ENCODE measurements at places on chromosomes 11 and 22.

DNA sequence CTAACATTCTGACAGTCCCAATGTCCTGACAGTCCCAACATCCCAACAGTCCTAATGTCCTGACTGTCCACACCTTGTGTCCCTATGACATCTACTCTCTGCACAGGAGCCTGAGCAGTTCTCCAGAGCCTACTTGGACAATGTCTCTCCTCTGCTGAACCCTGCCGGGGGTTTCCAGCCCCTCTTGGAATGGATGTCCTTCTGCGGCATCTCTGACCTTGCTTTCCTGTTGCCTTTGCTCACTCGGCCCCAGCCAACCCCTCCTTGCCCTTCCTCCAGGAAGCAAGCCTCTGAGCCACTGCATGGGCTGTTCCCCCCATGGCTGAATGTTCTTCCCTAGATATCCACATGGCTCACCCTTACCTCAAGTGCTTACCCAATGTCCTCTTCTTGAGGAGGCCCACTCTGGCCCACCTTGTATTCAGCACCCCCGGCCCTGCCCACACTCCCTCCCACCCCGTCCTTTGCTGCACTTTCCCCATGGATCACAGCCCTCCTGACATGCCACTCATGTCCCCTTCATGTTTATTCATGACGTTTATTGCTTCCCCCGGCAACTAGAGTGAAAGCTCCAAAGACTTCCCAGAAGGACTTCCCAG is 59.5 kb downstream of the DHCR7 start:
- no peak for DNase-seq

DNA sequence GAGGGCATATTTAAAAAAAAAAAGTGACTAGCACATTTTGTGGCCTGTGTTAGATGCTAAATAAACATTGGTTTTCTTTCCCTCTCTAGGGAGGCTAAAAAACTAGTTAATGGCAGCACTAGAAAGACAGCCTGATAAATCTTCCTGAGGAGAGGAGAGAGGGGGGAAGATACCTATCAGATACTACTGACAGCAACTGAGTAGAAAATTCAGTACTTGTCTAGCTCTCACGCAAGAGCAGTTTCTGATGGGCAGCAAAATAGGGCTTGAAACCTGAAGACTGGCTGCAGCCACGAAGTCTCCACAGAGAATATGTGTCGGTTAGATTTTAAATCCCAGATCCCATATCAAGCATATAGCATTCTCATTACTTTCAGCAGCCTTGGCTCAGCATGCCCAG is 388.2 kb downstream of the KCNA4 start:
- DNase-seq, result no peak

DNA sequence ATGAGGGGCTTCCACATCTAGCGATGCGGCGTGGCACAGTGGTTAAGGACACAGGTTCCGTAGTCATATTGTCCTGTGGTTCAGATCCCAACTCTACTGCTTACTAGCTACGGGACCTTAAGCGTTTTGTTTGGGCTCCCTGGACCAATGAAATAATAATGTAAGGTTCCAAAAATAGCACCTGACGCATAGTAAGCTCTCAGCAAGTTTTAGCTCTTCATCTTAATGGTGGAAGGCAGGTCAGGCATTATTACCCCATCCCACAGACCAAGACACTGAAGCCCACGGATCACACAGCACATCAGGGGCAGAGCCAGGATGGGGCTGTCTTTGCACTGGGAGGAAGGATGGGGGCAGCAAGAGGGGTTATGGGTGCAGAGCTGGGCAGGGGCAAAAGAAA is 13.0 kb downstream of the DNAJB13 start:
- DNase-seq, result no peak

DNA sequence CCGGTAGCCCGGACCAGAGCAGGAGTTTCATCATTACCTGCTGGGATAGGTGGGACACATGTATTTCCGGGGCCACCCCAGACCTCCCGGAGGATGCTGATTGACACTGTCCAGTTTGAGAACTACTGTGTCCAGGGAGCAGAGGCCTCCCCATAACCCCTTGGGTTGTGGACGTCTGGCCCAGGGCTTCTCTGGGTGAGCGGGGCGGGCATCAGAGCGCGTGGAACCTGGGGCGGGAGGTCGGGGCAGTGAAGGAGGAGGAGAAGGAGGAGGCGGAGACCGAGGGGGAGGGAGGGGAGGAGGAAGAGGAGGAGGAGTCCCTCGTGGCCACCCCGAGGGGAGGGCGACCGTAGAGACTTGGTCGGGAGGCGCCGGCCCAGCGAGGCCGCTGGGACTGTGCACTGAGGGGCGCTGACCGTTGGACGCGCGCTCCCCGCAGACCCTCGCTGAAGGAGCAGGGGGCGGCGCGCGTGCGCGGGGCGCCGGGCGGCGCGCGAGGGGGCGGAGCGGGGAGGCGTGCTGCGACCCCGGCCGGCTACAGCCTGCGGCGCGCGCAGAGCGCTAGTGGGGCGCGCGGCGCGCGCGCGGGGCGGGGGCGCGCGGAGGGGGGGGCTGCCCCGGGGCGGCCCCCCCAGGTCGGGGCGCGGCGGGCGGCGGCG is at the start of gene GRK3:
TSS of gene GRK3 (plus strand) at position 356 of the 659 bp plus-strand sequence. CDS start 366 bp downstream, outside the sequence.
- DNase-seq, result no peak

- no peak for DNase-seq
Measured at GRCh38 chr11:11010624-11011127, 152.8 kb upstream of the ZBED5 start.

DNA sequence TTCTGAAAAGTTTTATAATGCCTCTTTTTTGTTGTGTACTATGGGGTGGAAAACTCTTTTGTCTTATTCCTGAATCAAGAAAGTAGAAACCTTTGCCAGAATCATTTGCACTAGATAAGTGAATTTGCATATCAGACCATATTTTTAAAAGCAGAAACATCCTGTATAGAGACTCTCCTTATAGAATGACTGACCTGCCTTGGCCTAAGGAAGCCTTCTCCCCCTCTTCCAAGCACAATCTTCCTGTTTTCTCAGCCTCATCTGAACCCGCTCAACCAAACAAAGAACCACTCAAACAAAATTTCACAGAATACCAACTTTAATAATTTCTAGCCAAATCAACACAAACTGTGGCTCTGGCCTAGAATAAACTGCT is 60.3 kb downstream of the SIK3 start:
- no peak for DNase-seq

DNA sequence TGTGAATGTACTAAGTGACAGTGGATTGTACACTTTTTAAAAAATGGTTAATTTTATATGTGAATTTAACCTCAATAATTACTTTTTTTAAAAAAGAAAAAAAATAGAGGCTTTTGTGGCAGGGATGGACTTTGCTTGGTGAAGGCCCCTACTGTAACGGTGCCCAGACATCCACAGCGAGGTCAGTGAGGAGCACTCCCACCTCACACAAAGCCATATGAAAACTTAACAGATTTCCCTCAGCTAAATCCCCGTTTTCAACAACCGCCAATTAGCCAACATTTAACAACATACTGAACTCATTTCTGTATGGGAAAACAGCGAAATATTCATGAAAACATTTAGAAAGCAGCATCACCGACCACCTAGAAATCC is 642 bp upstream of the C11orf58 start:
- no peak for DNase-seq

GRCh38 chr22:20652582-20652981 is 121.3 kb upstream of the SERPIND1 start:
- no peak for DNase-seq

- DNase-seq, result no peak
Measured at GRCh38 chr11:12164061-12165014, 53.9 kb downstream of the MICAL2 start.

DNA sequence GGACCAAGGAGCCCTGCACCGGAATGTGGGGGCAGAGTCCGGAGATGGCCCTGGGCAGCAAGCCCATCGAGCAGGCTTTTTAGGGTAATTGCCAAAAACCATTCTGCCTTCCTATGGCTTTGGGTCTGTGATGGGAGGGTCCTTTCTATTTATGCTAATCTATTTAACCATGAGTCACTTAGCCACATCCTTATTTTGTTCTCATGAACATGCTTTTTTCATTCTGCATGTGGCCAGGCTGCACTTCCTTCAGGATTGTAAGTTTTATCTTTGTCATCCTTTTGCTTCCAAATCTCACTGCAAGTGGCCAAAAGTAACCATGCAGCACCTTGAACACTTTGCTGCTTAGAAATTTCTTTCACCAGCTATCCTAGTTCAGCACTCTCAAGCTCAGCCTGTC is 88.3 kb downstream of the EFCAB6 start:
- DNase-seq, result no peak

- DNase-seq, result no peak
Measured at GRCh38 chr22:24208012-24208749, 26.9 kb downstream of the SUSD2 start.

- no peak for DNase-seq
Measured at GRCh38 chr11:109668973-109669634, 247.1 kb downstream of the C11orf87 start.

- no peak for DNase-seq
Measured at GRCh38 chr11:122038543-122038942, 77.5 kb downstream of the BLID start.

GRCh38 chr11:11505190-11505589 is 116.6 kb downstream of the GALNT18 start:
- no peak for DNase-seq

DNA sequence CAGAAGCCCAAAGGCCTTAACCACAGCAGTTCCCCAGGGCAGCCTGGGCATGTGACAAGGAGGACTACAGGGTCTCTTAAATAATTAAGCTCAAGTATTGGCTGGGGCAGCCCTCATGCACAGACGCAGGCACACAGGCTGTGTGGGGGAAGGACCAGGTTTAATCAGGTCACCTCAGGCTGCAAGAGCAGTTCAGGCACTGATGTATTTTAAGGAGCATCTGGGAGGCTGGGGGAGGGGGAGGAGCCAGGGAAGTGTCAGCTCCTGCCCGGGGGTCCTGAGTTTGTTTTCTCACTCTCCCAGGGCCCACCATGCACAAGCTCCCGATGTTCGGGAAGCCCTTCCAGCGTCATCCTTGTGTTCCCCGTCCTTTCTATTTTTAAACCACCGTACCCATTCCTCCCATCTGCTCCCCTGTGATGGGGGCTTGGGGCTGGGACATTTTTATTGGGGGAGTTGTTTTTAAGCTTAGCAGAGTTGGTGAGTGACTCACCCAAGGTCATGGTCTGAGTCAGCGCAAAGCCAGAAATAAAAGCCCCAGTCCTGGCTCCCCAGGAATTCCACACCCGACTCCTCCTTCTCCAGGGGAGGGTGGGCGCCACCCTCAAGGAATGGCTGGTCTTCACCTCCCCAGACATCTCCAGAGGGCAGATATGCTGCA is 2.4 kb downstream of the CSDC2 start:
- no peak for DNase-seq

DNA sequence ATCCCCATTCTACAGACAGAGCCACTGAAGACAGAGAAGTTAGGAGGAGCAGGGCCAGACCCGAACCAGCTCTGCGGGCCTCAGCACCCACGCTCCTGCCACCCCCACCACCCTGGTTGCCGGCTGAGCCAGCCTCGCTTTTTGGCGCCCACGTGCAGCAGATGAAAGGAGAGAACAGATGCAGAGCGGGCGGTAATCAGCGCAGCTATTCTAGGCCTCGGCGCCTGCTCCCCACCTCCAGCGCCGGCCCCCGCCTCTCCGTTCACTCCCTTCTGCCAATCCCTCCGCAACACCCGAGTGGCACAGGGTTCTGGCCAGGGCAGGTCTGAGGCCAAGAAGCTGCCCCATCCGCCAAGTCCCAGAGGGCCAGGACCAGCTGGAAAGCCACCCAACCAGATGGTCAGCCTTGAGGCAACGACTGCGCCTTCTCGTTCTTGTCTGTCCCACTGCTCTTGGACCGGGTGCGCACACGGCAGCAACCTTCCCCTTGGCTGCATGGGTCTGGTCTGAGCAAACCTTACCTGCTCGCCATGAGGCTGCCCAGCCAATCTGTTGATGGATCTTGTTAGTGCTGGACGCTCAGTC is 16.8 kb downstream of the DNAL4 start:
- DNase-seq, result no peak

GRCh38 chr22:43628250-43628649 is 183.9 kb downstream of the EFCAB6 start:
- no peak for DNase-seq

GRCh38 chr11:73313652-73314051 is 5.6 kb downstream of the ARHGEF17 start:
- no peak for DNase-seq

GRCh38 chr11:118277312-118277711 is 13.2 kb upstream of the MPZL2 start:
- DNase-seq, result no peak

GRCh38 chr11:80167766-80168165 is 726.9 kb upstream of the TENM4 start:
- no peak for DNase-seq

DNA sequence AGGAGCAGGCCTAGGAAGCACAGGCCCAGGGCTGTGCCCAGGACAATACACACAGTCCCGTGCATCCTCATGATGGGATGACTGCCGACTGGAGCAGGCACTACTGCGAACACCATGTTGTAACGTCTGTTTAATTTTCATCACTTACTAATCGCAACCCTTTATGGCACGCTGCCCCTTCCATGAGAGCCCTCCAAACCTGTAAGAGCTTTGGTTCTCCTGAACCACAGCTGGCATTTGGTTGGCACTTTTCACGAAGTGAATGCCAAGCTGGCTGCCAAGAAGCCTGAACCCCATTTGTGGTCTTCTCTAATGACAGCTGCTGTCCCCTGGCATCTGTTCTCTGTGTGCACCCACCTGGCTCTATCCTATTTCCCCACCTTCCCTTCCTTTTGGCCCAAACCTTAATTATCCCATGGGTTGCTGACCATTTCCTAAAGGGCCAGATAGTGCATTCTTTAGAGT is 36.5 kb downstream of the APOL1 start:
- DNase-seq, result no peak

DNA sequence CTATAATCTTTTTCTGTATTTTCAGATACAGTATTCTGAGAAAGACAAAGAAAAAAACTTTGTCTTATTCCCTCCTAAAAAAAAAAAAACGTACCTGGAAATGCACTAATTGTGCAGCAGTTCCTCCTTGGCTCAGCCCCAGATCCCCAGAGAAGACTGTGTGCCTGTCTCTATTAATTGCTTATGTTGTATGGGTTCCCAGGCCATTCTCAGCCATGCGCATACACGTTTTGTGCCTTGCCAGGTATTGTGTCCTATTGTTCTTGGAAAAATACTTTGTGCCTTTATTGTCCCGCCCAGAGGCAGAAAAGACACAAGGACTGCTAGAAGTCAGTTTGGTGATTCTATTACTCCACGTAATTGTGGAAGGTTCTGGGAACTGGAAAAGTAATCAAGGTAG is 91.2 kb downstream of the PIWIL4 start:
- no peak for DNase-seq

- no peak for DNase-seq
Measured at GRCh38 chr11:27722117-27722952, 22.1 kb upstream of the BDNF start.

Data from T-helper 22 cell (primary cell).